ENCODE measurements at places on chromosomes 4 and X. TPM values are rescaled to one million over a fixed set of nuclear protein-coding genes. Genes with fewer than 3 reads are reported as not detected.

- DNase-seq, result no peak
Measured at GRCh38 chrX:40303256-40304077, 205.7 kb upstream of the BCOR start.

DNA sequence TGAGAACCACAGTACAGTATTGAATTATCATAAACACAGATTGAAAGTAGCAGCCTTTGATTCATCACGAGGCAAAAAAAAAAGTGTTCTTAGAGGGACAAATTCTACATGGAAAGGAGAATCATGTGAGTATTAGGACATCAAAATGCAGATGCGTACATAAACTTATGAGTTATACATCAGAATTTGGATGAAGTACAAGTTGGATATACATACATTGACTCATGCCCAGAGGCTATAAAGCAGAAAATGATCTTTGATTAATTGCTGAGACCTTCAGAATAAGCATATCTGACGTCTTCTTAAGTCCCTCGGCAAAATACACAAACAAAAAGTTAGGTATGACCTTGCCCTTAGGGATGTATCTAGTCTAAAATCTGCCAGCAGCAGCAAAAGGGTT is 206.4 kb downstream of the LDB2 start:
- DNase-seq, result no peak

- no peak for DNase-seq
Measured at GRCh38 chr4:144910723-144911122, 187.3 kb downstream of the ANAPC10 start.

- no peak for DNase-seq
Measured at GRCh38 chrX:15948318-15948660, 93.7 kb upstream of the AP1S2 start.

DNA sequence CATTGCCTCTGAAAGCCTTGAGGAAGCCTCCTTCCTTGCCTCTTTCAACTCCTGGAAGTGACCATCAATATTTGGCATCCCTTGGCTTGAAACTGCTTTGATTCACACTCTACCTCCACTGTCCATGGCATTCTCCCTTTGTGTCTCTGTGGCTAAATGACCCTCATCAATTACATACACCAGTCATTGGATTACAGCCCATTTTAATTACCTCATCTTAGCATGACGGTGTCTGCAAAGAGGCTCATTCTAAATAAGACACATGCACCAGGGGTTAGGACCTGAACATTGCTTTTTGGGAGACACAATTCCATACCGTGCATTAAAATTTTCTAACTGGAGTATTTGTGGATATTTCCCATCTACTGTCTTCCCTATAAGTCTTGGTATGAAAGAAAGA is 60.7 kb upstream of the FAM9A start:
- no peak for DNase-seq

- DNase-seq, result no peak
Measured at GRCh38 chr4:41976775-41977516, 4.6 kb upstream of the DCAF4L1 start.

DNA sequence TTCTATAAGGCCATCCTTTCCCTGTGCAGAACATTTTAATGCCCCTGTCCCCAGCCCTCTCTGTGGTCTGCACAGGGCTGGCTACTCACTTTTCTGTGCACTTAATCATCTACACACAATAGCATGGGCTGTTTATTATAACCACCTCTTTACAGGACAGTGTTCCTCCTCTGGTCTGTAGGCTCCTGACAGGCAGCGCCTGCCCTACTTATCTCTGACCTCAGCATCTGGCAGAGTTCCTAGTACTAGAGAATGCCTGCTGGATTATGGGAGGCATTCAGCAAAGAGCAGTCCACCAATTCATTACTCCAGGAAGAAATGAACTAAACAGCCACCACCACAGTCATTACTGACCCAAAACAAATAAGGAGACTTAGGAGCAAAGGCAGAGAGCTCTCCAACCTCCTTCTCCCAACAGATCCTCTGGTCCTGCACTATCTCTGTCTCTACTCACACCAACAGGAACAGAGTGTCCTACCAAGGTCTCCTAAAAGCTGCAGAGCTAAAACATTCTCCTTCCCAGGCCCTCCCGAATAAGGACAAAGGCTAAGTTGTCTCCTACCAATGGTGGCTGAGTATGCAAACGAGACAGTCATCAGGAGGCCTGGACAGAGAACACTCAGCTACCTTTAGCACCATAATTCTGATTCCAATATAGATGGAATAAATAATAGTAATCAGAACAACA is 279.2 kb downstream of the QDPR start:
- no peak for DNase-seq

GRCh38 chr4:108787724-108788123 is 24.9 kb upstream of the ETNPPL start:
- DNase-seq, result peak; percentile 29

- DNase-seq, result no peak
Measured at GRCh38 chrX:19172741-19173140, 50.5 kb upstream of the ADGRG2 start.

- no peak for DNase-seq
Measured at GRCh38 chr4:1890979-1891570, 19.9 kb downstream of the NSD2 start.

DNA sequence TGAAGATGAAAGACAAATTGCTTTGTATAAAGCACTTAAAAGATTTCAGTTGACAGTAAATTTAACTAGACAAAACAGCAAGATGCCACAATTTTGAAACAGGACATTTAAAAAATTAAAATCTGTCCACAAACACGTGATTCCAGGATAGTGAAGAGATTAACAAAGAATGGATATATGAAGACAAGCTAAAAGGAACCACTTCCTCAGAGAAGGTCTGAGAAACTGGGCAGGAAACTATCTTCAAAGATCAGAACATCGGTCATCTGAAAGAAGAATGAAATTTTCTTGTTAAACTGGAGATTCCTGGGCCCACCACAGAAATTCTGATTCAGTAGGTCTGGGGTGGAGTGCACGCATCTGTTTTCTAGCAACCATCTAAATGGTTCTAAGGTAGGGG is 1.4 kb downstream of the RWDD4 start:
- DNase-seq, result no peak

- DNase-seq, result no peak
Measured at GRCh38 chr4:68359508-68359907, 9.6 kb upstream of the YTHDC1 start.

GRCh38 chr4:6175426-6175825 is 24.9 kb downstream of the JAKMIP1 start:
- no peak for DNase-seq

- no peak for DNase-seq
Measured at GRCh38 chr4:172207258-172207657, 394.1 kb downstream of the GALNTL6 start.

GRCh38 chrX:116318672-116319071 is 117.7 kb upstream of the SLC6A14 start:
- no peak for DNase-seq

GRCh38 chr4:64564126-64564525 is 154.9 kb upstream of the TECRL start:
- no peak for DNase-seq

DNA sequence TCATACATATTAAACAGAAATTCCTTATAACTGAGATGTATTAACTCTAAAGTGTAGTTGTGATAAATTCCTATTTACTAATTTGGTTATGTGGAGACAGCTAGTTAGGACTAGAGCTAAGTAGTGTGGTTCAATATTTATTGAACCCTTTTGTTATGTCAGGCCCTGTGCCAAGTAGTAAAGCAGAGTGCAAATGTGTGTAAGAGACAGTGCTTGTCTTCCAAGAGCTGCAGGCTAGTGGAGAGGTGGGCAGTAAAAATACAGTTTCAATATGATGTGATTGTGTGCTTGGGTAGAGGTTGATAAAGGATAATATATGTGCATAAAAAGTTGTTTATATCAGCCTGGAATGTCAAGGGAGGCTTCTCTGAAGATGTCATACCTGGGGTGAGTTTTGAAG is 80.0 kb downstream of the TBC1D19 start:
- no peak for DNase-seq

DNA sequence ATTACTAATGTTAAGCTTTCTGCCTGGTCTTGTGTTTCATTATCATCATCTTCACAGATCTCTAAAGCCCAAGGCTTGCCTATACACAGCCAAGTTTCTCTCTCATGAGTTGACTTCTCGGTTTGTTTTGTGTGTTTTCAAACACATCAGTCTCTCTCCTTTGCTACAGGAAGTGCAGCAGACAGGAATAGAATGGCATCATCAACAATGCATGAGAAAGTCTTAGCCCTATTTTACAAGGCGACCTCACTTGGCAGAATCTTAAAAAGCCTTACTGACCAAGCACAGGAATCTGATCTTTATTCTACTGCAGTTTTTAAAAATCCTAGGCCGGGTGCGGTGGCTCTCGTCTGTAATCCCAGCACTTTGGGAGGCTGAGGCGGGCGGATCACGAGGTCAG is 36.8 kb downstream of the CC2D2A start:
- no peak for DNase-seq

DNA sequence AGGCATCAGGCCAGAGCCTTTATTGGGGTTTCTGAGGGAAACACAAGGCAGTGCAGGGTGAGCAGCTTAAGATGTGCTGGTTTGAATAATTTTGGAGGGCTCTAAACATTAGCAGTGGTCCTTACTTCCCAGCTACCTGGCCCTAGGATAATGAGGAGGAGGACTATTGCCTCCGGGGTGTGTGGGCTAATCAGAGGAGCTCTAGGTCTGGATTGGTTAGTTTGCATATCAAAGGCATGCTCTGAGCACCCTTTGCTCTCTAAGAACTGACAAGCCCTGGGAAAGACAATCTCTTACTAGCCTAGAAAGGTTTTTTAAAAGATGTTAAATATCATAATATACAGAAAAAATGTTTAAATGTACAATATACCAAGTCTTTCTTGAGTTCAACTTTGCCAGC is 58.4 kb downstream of the RXFP1 start:
- DNase-seq, result no peak

DNA sequence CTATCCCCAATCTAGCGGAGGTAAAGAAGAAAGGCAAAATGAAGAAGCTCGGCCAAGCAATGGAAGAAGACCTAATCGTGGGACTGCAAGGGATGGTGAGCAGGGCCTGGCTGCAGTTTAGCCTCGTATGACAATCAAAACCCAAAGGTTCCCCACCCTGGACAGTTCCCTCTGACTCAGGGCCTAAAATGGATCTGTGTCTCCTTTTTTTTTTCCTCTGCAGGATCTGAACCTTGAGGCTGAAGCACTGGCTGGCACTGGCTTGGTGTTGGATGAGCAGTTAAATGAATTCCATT is 986 bp downstream of the HDAC6 start:
- DNase-seq, result no peak

DNA sequence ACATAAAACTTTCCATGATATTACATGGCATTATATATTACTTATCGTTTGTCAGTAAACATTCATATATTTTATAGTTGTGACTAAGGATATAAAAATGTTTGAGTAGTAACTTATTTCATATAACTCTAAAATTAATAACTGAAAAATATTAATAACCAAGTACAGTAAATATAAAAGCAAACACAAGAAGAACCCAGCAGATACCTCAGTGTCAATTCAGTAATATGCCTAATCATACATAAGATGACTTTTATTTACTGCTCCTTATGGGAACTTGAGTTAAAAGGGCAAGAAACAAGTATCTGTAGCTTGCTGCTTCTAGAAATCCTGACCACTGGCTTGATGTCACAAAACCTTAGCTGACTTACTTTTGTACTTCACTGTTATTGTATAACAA is 28.4 kb upstream of the MAPK10 start:
- DNase-seq, result no peak

DNA sequence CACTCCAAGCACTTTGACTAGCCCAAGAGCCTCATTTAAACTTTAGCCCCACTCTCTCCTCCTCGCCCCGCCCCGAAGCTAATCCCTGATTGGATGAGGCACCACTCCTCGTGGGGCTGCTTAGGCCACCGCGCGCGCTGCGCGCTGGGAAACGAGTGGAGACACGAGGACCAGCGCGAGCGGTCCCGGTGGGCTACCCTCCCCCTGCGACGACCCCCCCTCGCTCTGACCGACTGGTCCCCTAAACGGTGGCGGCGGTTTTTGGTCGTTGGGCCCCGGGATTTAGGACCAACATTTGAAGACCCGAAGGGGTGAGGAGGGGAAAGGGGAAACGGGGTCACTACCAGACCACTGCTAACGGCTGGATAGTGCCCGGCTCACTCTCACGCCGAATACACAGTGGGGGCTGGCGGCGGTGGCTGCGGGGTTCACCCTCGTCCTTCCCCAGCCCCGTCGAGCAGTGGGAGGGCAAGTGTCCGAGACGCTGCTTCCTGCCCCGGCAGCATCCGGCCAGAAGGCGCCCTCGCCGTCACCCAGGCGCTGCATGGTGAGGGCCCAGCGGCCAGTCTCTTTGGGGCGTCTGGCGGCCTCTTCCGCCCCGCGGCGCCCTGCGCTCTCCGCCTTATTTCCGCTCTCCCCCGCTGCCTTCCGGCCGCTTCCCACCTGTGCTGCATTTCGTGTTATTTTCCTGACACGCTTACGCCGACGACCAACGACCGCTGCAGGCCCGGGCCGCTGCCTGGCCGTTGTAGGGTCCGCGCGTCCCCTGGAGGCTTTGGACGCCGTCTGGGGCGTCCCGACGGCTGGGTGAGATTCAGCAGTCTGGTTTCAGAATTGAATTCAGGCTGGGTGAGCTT is at the start of gene RBM46:
RBM46 (plus strand) TSS at position 147 of the 857 bp plus-strand sequence. CDS start 15,481 bp downstream, outside the sequence.
- DNase-seq, result no peak

DNA sequence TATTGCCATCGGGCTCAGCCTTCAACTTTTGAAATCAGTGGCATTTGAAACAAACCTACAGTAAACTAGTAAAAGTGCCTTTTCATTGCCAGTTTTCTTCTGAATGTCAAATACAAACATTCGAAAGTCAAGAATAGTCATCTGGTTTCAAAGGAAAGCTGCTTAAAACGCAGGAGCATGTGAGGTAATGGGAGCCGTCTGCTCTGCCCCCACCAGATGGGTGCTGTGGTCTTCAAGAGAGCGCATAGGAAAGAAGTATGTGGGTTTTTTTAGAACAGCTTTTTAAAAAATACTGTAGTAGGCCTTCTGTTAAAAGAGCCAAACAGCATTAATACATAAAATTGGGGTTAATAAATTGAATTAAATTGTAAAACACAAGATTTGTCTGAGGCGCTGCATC is 88.6 kb downstream of the STOX2 start:
- no peak for DNase-seq

DNA sequence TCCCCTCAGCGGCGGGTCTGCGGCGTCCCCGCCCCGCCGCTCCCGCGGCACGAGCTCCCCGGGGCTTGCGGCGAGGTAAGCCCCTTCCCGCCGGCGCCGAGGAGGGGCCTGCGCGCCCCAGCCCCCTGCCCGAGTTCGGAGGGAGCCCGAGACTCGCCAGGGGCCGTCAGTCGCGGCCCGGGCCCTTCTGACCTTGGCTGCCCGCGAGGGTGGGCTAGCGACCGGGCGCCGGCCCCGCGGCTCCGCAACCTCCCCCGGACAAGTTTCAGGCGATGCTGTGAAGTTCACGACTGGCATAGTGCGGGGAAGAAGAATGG is 554 bp downstream of the CDKL5 start:
- no peak for DNase-seq

Gene GYPE
- total RNA-seq, result not detected

Gene PDE5A
- 205 TPM for total RNA-seq

Gene PAGE5
- not detected for total RNA-seq

Gene MAGEA2B
- not detected for total RNA-seq

Gene MAGEA1
- total RNA-seq, result not detected

Gene PAGE1
- total RNA-seq, result not detected

Gene DNAAF6
- not detected for total RNA-seq

Gene SMIM14
- total RNA-seq, result 30.7 TPM

Gene ADGRG4
- total RNA-seq, result under 0.01 TPM

Gene EGF
- 2.7 TPM for total RNA-seq

Gene FATE1
- not detected for total RNA-seq

Gene TMLHE
- total RNA-seq, result 16.3 TPM

Measured in esophagus muscularis mucosa (tissue), 4 donors.